ENCODE measurements at places on chromosomes 11 and 22.

DNA sequence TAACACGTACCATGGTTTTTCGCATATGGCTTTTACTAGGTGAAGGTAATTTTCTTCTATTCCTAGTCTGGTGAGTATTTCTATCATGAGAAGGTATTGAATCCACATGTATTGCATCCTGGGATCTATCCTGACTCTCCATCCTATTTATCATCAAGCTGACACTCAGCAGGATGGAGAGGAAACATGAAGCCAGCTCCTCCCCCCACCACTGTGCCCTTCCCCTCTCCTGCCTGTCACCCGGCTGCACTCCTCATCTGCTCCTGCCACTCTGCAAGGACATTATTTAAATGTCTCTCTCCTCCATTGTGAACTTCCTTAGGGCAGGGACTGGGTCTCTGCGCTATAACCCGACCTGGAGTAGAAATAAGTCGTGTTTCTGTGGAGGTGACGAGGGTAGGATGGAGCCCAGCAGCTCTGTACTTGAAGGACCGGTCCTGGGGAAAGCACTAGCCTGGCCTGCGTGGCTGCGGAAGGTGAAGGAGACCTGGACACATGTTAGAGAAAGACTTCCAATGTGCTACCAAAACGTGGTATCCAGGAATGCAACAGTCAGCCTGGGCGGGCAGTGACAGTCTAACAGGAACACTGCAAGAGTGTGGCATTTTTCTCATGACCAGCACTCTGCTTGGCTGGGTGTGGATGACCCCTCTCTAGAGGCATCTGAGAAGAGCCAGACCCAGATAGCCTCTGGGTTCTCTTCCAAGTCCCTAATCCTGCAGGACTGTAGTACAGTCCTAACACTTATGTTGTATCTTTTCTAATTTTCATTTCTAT is 111.2 kb downstream of the MICAL3 start:
- no peak overlapping the region for H3K4me3 ChIP-seq
- no peaks in the 10 kb centered on the region for H3K27me3 ChIP-seq
- no peak for DNase-seq

- no peaks in the 10 kb centered on the region for H3K27me3 ChIP-seq
- DNase-seq = no peak
- H3K4me1 ChIP-seq = no peaks in the 10 kb centered on the region
Measured at GRCh38 chr11:76512851-76513653, 68.2 kb downstream of the EMSY start.

DNA sequence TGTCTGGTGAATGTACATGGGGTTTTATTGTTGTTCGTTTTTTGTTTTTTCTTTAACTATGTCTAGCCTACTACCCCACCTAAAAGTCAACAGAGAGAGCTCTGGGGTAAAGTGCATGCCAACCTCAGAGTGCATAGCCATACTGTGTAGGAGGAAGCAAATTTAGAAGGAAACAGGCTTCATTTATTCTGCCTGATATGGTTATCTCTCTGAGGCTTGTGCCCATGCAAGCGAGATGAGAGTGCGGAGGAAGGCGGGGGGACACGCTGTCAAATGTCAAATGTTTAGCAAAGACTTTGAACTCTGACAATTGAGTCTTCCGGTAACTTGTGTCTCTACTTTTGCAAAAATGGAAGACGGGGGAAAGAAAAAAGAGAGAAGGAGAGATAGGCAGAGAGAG is 295.5 kb downstream of the ETS1 start:
- no peak overlapping the region for H3K27ac ChIP-seq
- no peaks in the 10 kb centered on the region for H3K36me3 ChIP-seq
- H3K27me3 ChIP-seq = no peaks in the 10 kb centered on the region
- H3K4me3 ChIP-seq = no peak overlapping the region
- DNase-seq = no peak

- no peaks in the 10 kb centered on the region for H3K36me3 ChIP-seq
- no peak for DNase-seq
- no peaks in the 10 kb centered on the region for H3K27me3 ChIP-seq
- peak overlapping the region; percentile 23 for H3K27ac ChIP-seq
- H3K4me1 ChIP-seq = peaks cover 6% of the 10 kb centered on the region
Measured at GRCh38 chr11:113465786-113466185, 9.4 kb downstream of the DRD2 start.

- no peak overlapping the region for H3K4me3 ChIP-seq
- H3K36me3 ChIP-seq = no peaks in the 10 kb centered on the region
- no peak overlapping the region for H3K27ac ChIP-seq
- no peaks in the 10 kb centered on the region for H3K4me1 ChIP-seq
- no peak for DNase-seq
Measured at GRCh38 chr22:23485490-23485889, 94.6 kb downstream of the IGLL1 start.

- H3K27me3 ChIP-seq = no peaks in the 10 kb centered on the region
- no peaks in the 10 kb centered on the region for H3K36me3 ChIP-seq
- H3K4me1 ChIP-seq = peaks cover 6% of the 10 kb centered on the region
- no peak overlapping the region for H3K27ac ChIP-seq
Measured at GRCh38 chr11:130400781-130401483, 27.5 kb downstream of the ADAMTS8 start.

DNA sequence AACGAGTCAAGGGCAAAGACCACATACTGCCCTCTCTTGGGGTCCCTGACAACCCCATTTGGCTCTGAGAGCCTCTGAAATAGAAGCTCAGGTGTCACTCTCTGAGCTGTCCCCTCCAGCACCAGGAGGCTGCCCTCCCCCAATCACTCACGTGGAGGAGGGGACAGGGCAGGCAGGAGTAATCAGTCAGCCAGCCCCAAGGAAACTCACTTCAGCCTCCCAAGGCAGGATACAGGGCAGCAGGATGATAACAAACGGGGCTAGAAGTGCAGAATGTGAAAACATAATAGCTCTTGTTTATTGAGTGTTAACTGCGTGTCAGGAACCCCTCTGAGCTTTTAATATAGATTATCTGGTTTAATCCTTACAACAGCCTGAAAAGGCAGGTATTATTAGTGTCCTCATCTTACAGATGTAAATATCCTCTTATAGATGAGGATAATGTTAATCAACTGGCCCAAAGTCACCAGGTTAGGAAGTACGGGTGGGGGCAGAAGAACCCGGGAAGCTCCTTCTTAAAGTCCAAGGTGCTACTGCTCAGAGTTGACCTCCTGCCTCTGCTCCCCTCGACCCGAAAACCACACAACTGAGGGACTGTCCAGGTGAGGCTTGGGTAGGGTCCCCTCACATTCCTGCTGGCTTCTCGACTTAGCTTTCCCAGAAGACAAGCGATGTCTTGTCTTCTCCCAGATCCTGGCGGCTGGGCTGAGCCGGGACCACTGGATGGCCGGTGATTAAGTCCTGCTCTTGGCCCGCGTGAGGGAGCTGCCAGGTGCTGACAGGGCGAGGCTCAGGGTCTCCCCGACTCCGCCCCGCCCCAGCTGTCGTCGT is 2.7 kb downstream of the CHRM4 start:
- no peaks in the 10 kb centered on the region for H3K36me3 ChIP-seq
- peaks cover 35% of the 10 kb centered on the region for H3K27me3 ChIP-seq
- no peaks in the 10 kb centered on the region for H3K4me1 ChIP-seq
- no peak overlapping the region for H3K27ac ChIP-seq
- H3K4me3 ChIP-seq = no peak overlapping the region

DNA sequence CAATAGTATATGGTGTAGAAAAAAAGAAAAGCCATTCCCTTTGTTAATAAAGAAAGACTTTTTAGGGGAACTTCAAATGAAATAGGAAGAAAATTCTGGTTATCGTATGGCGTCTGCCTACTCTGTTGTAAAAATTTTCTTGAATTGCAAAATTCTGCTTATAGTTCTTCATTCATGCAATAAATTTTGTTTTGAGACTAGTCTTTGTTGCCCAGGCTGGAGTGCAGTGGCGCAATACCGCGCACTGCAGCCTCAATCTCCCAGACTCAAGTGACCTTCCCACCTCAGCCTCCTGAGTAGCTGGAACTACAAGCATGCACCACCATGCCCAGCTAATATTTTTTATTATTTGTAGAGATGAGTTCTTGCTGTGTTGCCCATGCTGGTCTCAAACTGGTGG is 5.8 kb downstream of the DDIAS start:
- no peaks in the 10 kb centered on the region for H3K27me3 ChIP-seq
- H3K36me3 ChIP-seq = peaks cover 16% of the 10 kb centered on the region
- H3K27ac ChIP-seq = no peak overlapping the region
- no peak for DNase-seq
- H3K4me3 ChIP-seq = no peak overlapping the region

DNA sequence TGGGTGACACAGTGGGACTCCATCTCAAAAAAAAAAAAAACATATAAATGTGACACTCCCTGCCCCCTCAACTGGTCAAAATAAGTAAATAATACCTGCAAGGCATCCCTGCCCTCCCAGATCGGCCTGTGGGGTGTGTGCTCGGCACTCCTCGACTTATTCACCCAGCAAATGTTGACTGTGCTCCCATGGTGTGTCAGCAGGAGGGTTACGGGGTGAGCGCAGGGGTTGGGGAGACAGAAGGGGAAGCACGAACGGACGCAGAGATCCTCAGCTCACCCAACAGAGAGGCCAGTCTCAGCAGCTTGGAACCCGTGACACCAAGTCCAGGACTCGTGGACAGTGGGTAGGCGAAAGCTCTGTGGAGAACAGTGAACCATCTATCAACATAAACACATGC is 1.6 kb upstream of the ADM2 start:
- H3K4me1 ChIP-seq = peaks cover 9% of the 10 kb centered on the region
- no peak overlapping the region for H3K4me3 ChIP-seq
- no peak for DNase-seq
- H3K36me3 ChIP-seq = no peaks in the 10 kb centered on the region
- H3K27ac ChIP-seq = no peak overlapping the region

DNA sequence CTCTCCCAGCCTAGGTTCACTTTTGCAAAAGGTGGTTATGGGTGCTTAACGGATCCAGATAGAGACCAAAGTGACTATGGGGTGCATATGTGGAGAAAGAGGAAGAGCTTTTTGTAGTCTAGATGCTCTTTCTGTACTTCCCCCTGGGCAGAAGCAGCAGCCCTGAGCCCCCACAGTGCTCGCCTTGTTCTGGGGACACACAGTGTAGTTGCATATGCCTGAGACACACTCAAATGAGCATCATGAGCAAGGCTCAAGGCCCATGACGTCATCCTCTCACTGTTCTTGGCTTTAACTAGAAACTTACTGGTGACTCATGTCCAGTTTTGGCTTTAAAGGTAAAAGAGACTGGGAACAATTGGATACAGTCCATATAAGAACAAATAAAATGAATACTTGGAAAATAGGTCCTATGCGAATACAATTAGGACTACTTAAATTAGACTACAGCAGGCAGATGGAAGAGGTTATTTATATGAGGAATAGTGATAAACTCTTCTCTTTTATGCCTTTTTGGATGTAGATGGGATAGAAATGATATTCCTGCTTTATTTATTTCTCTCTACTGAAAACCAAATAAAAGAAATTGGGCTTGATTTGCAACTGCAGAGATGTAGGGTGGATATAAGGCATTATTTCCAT is 20.1 kb upstream of the PEX26 start:
- H3K36me3 ChIP-seq = no peaks in the 10 kb centered on the region
- peak; percentile 83 for DNase-seq
- H3K4me3 ChIP-seq = no peak overlapping the region
- H3K4me1 ChIP-seq = peaks cover 38% of the 10 kb centered on the region
- no peaks in the 10 kb centered on the region for H3K27me3 ChIP-seq

GRCh38 chr11:253886-254270 is 17.1 kb downstream of the PSMD13 start:
- no peak overlapping the region for H3K4me3 ChIP-seq
- no peaks in the 10 kb centered on the region for H3K4me1 ChIP-seq
- no peak for DNase-seq
- H3K27me3 ChIP-seq = no peaks in the 10 kb centered on the region

GRCh38 chr11:113436672-113437252 is 38.4 kb downstream of the DRD2 start:
- H3K27me3 ChIP-seq = no peaks in the 10 kb centered on the region
- DNase-seq = no peak
- H3K27ac ChIP-seq = no peak overlapping the region
- H3K4me1 ChIP-seq = no peaks in the 10 kb centered on the region
- H3K4me3 ChIP-seq = no peak overlapping the region

GRCh38 chr11:108512708-108513107 is 14.5 kb upstream of the POGLUT3 start:
- no peak overlapping the region for H3K4me3 ChIP-seq
- no peaks in the 10 kb centered on the region for H3K36me3 ChIP-seq
- no peaks in the 10 kb centered on the region for H3K4me1 ChIP-seq
- H3K27me3 ChIP-seq = no peaks in the 10 kb centered on the region
- H3K27ac ChIP-seq = no peak overlapping the region

GRCh38 chr11:112343368-112344039 is 82.8 kb upstream of the PLET1 start:
- no peak for DNase-seq
- H3K4me3 ChIP-seq = no peak overlapping the region
- no peaks in the 10 kb centered on the region for H3K27me3 ChIP-seq
- no peaks in the 10 kb centered on the region for H3K36me3 ChIP-seq
- H3K4me1 ChIP-seq = no peaks in the 10 kb centered on the region

DNA sequence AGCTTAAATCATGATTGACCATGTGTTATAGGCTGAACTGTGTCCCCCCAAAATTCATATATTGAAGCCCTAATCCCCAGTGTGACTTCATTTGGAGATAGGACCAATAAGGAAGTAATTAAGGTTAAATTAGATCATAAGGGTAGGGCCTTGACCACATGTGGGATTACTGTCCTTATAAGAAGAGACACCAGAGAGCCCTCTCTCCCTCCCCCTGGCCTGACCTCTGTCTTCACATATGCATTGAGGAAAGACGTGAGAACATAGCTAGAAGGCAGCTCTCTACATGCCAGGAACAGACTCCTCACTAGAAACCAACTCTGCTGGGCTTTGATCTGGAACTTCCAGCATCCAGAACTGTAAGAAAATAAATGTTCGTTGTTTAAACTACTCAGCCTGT is 13.6 kb upstream of the NUP50 start:
- no peaks in the 10 kb centered on the region for H3K27me3 ChIP-seq
- no peak for DNase-seq
- no peak overlapping the region for H3K27ac ChIP-seq
- no peaks in the 10 kb centered on the region for H3K4me1 ChIP-seq
- H3K36me3 ChIP-seq = peaks cover 18% of the 10 kb centered on the region

- DNase-seq = no peak
- no peak overlapping the region for H3K27ac ChIP-seq
- H3K27me3 ChIP-seq = no peaks in the 10 kb centered on the region
Measured at GRCh38 chr22:32780726-32781310, 20.7 kb upstream of the TIMP3 start.

DNA sequence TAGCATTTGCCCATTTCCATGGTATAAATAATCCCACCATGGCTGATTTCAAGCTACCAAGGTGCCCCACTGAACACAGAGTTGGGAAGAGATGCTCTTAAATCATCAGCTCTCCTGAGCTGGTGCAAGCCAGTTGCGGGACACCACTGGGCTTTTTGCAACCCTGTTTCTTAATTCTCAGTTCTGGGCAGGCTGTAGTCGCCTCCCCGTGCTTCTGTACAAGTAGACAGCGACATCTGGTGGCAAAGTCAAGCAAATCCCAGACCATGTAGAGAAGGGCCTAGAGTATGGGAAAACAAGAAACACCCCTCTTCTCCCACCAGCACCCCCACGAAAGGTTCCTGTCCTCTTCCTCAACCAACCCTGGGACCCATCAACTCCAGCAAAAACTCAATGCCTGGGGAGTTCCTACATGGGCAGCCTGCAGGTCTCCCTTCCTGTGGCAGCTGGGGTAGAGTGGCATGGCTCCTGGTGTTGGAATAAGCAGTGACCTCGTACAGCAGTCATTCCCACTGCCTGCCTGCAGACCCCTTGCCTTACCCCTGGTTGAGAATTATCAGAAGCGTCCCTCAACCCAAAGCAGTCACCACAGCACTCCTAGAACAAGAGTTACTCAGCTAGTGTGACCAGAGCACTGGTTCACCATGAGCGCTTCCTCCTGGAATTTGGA is 68.4 kb downstream of the IGLL5 start:
- no peak for DNase-seq
- H3K4me3 ChIP-seq = no peak overlapping the region
- no peaks in the 10 kb centered on the region for H3K4me1 ChIP-seq
- H3K27me3 ChIP-seq = peaks cover 19% of the 10 kb centered on the region
